Right renal pelvis (tissue), 4 donors: ENCODE measurements at places on chromosomes 5 and 9.

DNA sequence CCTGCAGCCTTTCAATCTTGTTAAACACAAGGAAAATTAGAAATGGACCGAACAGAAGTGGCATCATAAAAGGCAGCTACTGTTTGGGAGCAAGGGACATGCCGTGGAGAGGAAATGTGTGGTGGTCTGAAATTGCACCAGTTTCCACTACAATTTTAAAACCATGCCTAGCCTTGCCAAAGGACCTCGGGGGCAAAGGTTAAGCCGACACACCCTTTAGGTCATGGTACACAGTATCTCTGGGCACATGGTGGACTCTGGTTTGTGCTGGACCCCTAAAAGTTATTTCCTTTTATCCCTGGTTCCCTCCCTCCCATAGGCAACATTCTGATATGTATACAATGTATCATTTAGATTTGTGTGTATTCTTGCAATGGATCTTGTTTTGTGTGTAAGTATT lies 78.0 kb downstream of the F2RL2 start:
- DNase-seq: no peak

GRCh38 chr5:95177456-95177855 lies 107.4 kb downstream of the MCTP1 start:
- DNase-seq: no peak

DNA sequence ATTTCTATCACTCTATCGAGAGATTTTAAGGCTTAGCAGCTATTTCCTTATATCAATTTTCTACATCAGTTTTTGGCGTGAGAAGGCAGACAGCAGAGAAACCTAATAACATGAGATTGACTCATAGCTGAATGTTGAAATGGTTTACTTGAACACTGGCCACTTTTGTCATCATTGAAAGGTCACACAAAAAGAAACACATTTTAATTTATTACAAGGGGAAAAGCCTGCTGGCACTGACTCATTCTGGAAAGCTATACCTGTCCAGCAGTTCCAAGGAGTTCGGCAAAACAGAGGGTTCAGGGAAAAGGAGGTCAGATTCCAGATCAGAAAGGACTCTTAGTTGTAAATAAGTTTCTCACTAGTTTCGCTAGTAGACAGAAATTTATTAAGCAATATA lies 566.4 kb downstream of the DNAH5 start:
- no peak for DNase-seq

GRCh38 chr5:125134216-125135081 lies 388.0 kb upstream of the ZNF608 start:
- DNase-seq: no peak

DNA sequence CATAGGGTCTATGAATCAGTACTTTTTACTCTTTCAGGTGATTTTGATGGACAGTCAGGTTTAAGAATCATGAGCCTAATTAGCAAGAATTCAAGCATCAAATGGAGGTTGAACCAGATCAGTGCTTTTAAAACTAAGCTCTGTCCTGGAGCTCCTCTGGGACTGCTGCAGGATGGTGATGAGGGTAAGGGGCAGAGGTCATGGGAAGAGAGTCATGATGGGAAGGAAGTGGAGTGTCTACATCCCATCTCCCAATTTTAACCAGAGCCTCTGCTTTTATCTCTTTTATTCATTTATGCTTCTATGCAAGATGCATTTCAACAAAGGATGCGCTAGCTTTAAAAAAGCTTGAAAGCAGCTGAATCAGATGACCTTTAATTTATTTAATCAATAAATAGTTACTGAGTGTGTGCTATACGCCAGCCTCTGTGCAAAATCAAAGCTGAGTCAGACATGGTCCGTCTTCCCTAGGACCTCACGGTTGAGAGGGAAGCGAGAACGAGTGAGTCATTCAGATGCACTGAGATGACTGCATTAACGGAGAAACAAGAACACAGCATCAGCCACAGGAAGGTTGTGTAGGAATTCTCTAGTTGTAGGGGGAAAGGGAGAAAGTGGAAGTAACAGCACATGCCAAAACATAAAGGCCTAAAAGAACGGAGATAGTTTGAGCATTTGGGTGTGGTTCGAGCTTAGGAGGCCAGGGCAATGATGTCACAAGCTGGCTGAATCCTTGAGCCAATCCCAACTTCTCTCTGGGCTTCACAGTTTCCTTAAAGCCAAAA lies 441.6 kb upstream of the BRINP1 start:
- no peak for DNase-seq

DNA sequence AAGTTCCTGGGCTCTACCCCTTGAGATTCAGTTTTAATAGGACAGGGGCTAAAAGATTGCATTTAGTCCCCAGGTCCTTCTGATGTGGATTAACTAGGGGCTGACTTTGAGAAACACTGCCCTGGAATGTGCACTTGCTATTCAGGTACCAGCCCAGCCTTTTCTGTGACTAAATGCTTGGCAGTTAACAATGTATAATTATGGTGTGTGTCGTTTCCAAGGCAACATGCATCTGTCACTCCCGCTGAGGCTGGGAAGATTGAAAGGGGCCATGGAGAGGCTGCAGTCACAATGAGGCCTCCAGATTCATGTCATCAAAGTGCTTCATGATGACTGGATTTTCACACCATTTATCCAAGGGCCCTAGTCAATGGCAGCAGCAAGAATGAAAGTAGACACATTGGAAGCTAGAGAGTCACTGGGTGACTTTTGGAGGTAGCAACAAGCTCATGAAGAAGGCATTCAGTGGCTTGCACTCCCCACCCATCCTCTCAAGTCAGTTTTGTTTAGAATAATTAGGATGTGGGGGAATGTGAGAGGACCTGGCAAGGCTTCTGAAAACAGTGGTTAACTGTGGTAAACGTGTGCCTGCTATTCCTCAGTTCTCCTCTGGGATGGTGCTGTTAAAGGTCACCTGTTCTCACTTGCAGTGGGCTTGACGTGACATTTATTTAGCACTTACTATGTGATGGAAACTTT lies 28.3 kb downstream of the RAI14 start:
- DNase-seq: peak; percentile 50

DNA sequence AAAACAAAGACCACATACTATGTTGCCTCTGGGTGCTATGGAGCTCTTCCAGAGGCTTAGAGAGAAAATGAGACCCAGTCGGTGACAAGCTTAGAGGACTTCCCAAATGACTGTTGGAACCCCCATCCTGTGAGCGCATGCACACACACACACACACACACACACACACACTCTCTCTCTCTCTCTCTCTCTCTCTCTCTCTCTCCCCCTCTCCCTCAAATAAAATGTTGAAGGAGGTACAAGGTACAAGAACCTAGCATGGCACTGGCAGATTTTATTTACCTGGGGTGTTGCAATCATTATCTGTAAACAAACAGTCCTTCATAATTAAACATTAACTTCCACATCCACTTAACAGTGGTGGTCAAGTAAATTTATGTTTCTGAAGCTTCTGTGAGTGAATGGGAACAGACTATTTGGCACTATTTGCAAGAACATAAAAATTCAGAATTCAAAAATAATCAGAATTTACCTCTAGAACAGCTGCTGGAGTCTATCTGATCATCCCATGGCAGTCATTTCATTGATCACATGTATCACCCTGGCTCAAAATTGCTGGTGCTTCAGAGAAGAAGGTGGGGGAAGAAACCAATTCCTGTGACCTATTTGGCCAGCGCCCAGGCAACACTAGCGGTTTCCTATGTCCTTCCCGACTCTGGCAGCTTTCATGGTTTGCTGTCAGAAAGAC lies 24.9 kb downstream of the TRPM3 start:
- DNase-seq: no peak

GRCh38 chr9:108441726-108442125 lies 414.1 kb downstream of the ACTL7B start:
- DNase-seq: no peak

DNA sequence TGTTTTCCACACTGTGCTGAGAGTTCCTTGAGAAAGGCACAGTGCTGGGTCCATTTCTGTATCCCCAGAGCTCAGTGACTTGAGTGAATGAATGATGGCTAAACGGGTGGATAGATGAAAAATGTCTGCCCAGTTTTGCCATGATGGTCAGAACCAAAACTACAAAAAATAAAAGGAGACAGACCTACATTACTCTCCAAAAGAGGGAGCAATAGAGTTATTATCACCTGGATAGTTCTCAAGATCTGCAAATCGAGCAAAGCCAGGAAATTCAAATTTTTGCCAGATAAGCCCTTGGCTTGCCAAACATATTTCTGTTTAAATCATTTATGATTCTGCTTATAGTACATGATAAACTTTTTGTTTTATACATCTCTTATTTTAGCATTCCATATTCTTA lies 214.2 kb upstream of the ZNF462 start:
- DNase-seq: no peak

DNA sequence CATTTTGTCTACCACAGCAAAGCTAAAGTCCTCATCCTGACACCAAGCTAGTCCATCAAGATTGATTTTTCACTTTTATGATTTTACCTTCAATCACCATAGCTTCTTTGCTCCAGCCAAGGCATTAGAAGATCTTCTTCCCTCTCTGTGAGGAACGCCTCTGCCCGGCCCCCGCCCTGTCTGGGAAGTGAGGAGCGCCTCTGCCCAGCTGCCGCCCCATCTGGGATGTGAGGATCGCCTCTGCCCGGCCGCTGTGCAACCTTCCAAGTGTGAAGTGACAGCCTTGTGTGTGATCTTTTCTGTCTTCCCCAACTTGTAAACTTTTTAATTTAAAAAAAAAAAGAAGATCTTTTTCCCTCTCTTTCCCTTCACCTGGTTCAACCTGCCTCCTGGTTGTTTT lies 210.5 kb upstream of the NREP start:
- no peak for DNase-seq

- no peak for DNase-seq
Measured at GRCh38 chr9:495739-496138, 281.1 kb downstream of the DOCK8 start.

DNA sequence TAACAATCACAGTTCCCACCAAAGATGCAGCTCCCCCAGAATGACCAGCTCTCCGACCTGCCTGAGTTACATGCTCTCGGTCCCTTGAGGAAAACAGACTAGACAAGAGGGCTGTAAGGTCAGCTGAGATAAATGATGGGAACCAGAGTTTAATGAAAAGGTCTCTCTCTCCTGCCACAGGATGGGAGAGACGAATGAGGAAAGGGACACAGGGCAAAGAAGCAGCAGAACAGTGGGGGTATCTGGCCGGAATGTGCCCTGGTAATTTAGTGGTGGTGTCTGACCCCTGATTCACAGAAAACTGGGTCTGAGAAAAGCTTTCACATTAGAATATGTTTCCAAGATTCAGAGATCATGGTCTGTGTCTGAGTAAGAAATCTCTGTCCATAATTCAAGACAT lies 118.5 kb downstream of the BRINP1 start:
- no peak for DNase-seq

GRCh38 chr5:149493316-149493715 lies 57.9 kb downstream of the CSNK1A1 start:
- no peak for DNase-seq

GRCh38 chr5:146656703-146657102 lies 140.7 kb upstream of the GPR151 start:
- no peak for DNase-seq
